ENCODE measurements at places on chromosomes 2 and 18.
A peak's percentile ranks its signal among the peaks of the same experiment; 100 is the strongest.

- DNase-seq = no peak
Observed at GRCh38 chr18:76708071-76708721, 114.2 kb upstream of the ZNF236 start.

DNA sequence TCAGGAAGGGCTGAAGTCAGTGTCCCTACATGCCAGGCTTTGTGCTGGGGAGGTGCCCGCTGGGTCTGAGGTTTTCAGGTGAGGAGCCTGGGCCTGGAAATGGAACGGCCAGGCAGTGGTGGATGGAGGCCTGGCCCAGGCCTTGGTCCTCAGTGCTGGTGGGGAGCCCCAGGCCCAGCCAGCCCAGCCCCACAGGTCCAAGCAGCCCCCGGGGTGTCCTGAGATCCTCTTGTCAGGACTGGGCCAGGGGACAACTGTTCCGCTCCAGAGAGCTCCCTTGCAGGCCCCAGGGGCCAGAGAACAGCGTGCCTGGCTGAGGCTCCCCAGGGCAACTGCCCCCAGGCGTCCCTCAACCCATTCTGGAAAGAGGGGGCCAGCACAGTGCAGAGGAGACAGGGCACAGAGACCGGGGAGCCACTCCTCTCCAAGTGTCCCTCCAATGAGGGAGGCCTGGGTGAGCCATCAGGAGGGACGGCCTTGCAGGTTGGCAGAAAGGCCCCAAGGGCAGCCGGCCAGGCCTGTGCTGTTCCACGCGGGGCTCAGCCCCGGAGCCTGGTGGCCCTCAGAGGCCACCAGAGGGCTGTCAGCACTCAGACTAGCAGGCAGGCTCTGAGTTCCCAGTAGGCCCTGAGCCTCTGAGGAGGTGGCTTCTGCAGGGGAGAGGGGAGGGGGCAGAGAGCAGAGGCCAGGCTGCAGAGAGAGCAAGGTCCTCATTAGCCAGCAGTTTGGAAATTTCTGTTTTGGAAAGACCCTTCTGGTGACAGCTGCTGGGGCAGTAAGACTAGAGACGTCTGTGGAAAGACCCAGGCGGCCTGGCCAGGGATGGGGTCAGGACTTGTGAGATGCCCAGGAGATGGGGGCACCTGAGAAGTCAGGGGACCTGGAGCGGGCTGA, 29.4 kb upstream of the SNED1 start:
- peak; percentile 56 for DNase-seq

- DNase-seq = no peak
Observed at GRCh38 chr2:8230466-8230865, 451.4 kb upstream of the ID2 start.

- DNase-seq = no peak
Observed at GRCh38 chr2:72914589-72915319, 2.6 kb upstream of the EMX1 start.

- no peak for DNase-seq
Observed at GRCh38 chr2:127961729-127962128, 66.1 kb downstream of the SAP130 start.

DNA sequence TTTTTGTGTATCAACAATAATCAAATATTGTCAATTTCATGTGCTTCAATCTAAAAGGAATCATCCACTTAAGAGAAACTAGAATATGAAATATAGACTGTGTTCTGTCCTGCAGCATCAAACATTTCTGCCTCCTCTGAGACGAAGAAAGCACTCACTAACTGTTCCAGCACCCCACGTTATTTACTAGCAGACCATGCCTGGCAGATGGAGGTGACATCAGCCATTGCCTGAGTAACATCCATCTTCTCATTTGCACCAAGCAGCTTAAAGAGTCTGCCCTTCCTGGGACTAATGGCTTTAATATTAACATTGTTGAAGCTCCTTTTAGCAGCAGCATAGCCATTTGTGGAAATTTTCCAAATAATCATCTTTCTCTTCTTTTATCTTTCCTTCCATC, 25.7 kb downstream of the SGPP2 start:
- no peak for DNase-seq

GRCh38 chr2:66570471-66570870, 135.5 kb downstream of the MEIS1 start:
- DNase-seq = no peak

DNA sequence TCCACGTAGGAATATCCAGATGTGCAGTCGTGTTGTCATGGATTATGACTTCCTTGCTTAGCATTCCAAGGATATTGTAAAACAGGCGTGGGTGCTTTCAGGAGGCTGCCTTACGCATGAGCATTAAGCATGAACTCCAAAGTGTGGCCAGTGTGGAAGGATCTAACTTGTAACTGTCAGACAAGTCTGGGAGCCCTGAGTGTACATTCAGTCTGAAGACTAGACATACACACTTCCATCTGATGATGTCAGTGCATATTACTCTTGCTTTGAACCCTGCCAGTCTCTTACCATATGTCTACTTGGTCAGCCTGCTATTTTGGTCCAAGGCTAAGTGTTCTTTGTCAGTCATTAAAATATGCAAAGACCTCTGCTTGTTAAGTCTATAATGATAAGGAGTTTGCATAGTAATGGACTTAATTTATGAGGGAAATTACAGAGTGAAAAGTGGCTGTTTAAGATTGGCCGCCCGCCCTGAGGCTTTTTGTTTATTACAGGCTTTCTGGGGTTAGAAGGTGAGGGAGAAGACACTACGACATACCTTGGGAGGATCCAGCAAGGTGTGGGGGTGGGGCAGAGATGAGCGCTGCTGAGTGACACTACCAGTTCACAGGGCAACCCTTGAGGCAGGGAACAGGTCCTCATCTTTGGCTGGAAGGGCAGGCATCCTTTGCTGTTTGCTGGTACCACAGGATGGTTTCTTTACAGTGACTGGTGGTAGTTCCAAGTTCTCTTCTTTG, 48.3 kb downstream of the CABLES1 start:
- DNase-seq = no peak

DNA sequence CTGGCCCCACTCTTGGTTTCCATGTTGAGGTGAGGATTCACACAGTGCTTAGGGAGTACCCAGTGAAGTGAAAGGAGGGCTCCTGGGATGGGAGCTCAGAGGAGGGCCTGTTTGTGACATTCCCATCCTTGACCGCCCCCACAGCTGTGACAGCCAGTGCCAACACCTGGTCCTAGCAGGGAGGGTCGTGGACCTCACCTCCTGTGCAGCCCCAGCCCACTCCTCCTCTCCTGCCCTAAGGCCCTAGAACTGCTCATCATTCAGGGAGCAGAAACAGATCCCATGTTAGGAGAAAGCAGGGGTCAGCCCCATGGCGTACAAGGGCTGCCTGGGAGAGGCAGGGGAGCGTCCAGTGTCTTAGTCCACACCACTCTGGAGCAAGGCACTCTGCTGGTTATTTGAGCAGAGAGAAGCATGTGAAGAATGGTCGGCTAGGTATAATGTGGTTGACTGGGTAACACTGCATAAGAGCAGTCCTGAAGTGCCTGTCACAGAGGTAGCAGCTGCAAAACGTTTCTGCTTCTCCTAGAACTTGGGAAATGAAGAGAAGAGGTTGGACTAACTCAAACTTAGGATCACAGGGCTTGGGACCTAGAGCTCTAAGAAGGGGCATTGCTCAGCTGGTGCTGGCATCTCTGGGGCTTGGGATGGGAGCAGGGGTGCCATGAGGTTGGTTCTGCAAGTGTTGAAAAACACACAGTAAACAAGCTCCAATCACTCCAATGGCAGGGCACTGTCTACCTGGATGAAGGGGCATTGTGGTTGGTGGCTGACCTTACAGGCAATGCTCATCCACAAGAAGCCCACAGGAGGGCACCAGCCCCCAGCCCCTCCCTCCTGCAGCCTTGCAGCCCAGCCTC, 55.6 kb downstream of the FAM168B start:
- DNase-seq = no peak

DNA sequence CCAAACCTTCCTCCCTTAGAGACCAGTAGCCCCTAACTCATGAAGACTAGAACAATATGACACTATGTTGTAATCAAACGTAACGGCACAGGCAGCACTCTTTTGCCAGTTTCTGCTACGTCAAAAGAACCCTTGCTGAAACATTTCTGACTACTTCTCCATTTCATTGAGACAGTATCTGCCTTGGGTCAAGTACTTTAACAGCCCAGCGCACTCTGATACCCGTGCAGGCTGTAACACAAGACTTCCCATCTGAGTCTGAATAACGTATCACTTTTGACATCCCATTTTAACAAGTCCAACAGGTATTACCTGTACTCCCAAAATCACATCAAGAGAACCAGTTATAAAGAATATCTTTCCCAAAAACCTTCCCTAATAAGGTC, 38.4 kb downstream of the TBC1D8 start:
- no peak for DNase-seq

GRCh38 chr2:216379977-216380376, 7.7 kb upstream of the MARCHF4 start:
- DNase-seq = no peak

- no peak for DNase-seq
Observed at GRCh38 chr2:3201281-3201680, 176.3 kb downstream of the EIPR1 start.

DNA sequence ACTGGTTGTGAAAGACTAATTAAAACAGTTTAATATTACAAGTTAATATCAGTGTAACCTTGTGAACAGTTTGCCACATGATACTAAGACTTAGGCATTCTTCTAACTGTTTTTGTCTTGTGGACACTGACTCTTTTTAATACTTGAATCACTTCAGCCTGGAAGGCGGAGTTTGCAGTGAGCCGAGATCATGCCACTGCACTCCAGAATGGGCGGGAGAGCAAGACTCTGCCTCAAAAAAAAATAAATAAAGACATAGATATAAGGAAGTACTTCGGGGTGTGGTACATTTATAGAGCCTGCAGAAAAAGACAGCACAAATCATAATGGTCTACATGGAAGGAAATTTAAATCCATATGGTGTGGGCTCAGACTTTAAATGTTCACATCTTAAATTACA, 300.4 kb upstream of the NETO1 start:
- DNase-seq = no peak

DNA sequence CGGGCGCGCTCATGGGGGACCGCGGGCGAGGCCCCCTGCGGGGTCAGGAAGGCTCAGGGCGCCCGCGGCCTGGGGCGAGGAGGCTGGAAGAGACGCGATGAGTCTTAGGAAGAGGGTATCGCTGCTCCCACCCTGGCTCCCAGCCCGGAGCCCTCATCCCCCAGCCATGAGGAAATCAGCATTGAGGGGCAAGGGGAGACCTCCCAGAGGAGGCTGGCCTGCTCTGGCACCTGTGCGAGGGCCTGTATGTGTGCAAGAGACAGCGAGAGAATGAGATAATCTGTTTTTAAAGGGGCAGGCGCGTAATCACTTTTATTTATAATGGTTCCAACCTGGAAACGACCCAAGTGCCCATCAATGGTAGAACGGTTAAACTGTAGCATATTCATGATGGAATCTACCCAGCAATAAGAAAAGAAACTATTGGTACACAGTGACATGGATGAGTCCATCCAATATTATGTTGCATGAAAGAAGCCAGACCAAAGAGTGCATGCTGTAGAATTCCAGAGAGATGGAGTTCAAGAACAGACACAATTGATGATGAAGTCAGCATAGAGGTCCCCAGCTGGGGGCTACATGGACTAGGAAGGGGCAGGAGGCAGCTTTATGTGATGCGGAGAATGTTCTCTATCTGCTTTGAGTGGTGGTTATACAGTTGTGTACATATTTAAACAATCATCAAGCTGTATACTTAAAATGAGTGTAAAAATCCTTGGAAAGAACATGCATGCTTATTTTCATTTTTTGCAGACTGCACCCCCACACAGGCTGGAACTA, 14.4 kb downstream of the FBXO41 start:
- no peak for DNase-seq

GRCh38 chr2:73091164-73091563, 19.7 kb upstream of the SFXN5 start:
- no peak for DNase-seq

GRCh38 chr2:239386001-239386670, 14.7 kb downstream of the HDAC4 start:
- DNase-seq = peak; percentile 1

Measured in BE2C (cell line).